ENCODE measurements at places on chromosomes 1 and 21. TPM values are rescaled to one million over a fixed set of nuclear protein-coding genes. Genes with fewer than 3 reads are reported as not detected.

DNA sequence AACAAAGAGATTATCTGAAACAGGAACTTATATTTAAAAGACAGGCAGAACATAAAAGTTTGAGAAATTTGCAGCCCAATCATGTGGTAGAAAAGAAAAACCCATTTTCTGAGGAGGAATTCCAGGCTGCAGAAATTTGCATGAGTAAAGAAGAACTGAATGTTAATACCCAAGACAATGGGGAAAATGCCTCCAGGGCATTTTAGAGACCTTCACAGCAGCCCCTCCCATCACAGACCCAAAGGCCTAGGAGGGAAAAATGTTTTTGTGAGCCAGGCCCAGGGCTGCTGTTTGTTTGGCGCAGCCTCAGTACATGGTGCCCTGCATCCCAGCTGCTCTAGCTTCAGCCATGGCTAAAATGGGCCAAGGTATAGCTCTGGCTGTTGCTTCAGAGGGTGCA lies 554.3 kb upstream of the CHRM3 start:
- DNase-seq: no peak

GRCh38 chr1:40435876-40436275 lies 14.4 kb upstream of the ZFP69B start:
- no peak for DNase-seq

SNX7 gene
- 12.6 TPM for total RNA-seq

DNA sequence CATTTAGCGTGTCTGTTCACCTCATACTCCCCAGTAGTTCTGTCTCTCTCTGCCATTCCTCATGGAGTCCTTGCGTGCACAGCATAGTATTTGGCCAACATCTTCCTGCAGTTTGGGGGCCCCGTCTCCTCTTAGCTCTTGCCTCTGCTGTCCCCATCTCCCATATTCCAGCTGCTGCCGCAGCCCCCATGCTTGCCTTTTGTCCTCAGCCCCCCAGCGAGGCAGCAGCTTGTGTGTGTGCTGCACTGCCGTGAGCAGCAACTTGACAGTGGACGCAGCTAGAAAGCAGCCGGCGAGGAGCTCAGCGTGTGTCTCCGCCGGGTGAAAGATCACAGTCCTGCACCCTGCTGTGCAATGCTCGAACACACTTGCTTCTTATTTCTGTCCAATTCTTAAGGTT lies 164.2 kb upstream of the COL6A1 start:
- DNase-seq: no peak

- no peak for DNase-seq
Observed at GRCh38 chr1:39898191-39898590, 3.5 kb downstream of the MYCL start.

Data from omental fat pad (tissue), 4 donors.